ENCODE measurements at places on chromosomes 3 and 15. TPM values are rescaled to one million over a fixed set of nuclear protein-coding genes. Genes with fewer than 3 reads are reported as not detected.

IL17RE gene
- 1.1 TPM for total RNA-seq

PRR23A gene
- total RNA-seq = not detected

ZNF385D gene
- not detected for total RNA-seq

SLC2A2 gene
- not detected for total RNA-seq

GOLGA6L26 gene
- total RNA-seq = not detected

CYP19A1 gene
- 0.41 TPM for total RNA-seq

PIK3CB gene
- 18.9 TPM for total RNA-seq

TPRG1 gene
- 0.23 TPM for total RNA-seq

GOLGA8N gene
- total RNA-seq = 1.7 TPM

LRRC31 gene
- not detected for total RNA-seq

POC1A gene
- 19.3 TPM for total RNA-seq

ERICH6 gene
- total RNA-seq = not detected

GNAT1 gene
- total RNA-seq = not detected

SOX14 gene
- total RNA-seq = not detected

ST3GAL6 gene
- total RNA-seq = 0.80 TPM

GALNT15 gene
- total RNA-seq = 0.10 TPM

CYP1A1 gene
- 1.7 TPM for total RNA-seq

ADAMTS7 gene
- 7.2 TPM for total RNA-seq

ADPRH gene
- 2.8 TPM for total RNA-seq

RPL39L gene
- total RNA-seq = 49.2 TPM

FETUB gene
- total RNA-seq = not detected

FGF12 gene
- total RNA-seq = 0.60 TPM
